ENCODE measurements at places on chromosomes 3 and 15.

DNA sequence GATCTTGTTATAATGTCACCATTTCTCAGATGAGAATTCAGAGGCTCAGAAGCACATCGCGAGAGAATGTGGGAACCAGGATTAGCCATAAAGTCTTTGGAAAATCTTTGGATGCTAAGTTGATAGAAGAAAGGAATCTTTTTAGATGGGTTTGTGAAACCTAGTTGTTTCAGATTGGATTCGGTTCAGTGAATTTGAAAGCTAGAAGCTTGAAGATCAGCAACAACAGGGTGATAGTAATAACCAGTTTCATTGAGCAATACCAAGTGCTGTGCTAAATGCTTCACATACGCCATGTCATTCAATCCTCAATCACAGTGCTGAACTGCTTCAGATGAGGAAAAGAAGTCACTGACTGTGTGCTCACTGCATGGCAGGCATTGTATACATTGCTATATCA, 47.4 kb upstream of the MITF start:
- H3K4me1 ChIP-seq: no peaks in the 10 kb centered on the region
- no peak overlapping the region for H3K4me3 ChIP-seq
- H3K27ac ChIP-seq: no peak overlapping the region
- H3K36me3 ChIP-seq: no peaks in the 10 kb centered on the region
- no peaks in the 10 kb centered on the region for H3K27me3 ChIP-seq

GRCh38 chr15:41154412-41154811, 38.3 kb upstream of the INO80 start:
- no peak for DNase-seq
- H3K36me3 ChIP-seq: no peaks in the 10 kb centered on the region
- H3K27ac ChIP-seq: no peak overlapping the region
- no peaks in the 10 kb centered on the region for H3K4me1 ChIP-seq
- no peak overlapping the region for H3K4me3 ChIP-seq

DNA sequence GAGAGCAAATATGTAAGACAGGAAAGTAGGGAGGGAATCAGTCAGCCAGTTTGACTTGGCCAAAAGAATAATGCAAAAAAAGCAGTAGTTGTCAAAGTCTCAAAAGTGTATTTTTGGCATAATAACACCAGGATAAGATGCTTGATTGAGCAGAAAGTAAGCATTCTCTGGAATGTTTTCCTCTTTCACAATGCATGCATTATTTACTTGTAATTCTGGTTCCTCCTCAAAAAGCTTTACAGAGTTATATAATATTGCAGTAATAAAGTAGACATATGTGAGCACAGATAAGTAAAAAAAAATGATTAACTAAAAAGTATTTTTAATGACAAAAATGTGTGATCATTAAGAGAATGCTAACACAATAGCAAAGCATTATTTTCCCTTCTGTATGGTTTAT, 285.9 kb upstream of the BCHE start:
- no peaks in the 10 kb centered on the region for H3K4me1 ChIP-seq
- no peak overlapping the region for H3K27ac ChIP-seq
- H3K4me3 ChIP-seq: no peak overlapping the region
- H3K36me3 ChIP-seq: no peaks in the 10 kb centered on the region
- DNase-seq: no peak

- no peaks in the 10 kb centered on the region for H3K4me1 ChIP-seq
- H3K27ac ChIP-seq: no peak overlapping the region
- no peaks in the 10 kb centered on the region for H3K27me3 ChIP-seq
- DNase-seq: no peak
- no peaks in the 10 kb centered on the region for H3K36me3 ChIP-seq
Measured at GRCh38 chr15:73694419-73694818, 10.2 kb downstream of the CD276 start.

- no peaks in the 10 kb centered on the region for H3K27me3 ChIP-seq
- no peak for DNase-seq
- no peaks in the 10 kb centered on the region for H3K36me3 ChIP-seq
- H3K4me3 ChIP-seq: no peak overlapping the region
Measured at GRCh38 chr3:142915636-142916035, 26.8 kb upstream of the PCOLCE2 start.

- H3K4me3 ChIP-seq: no peak overlapping the region
- DNase-seq: no peak
- H3K36me3 ChIP-seq: no peaks in the 10 kb centered on the region
- H3K27me3 ChIP-seq: no peaks in the 10 kb centered on the region
- no peak overlapping the region for H3K27ac ChIP-seq
Measured at GRCh38 chr15:65903296-65904073, 34.2 kb downstream of the RAB11A start.

- no peak overlapping the region for H3K4me3 ChIP-seq
- H3K27me3 ChIP-seq: no peaks in the 10 kb centered on the region
- H3K27ac ChIP-seq: no peak overlapping the region
- no peaks in the 10 kb centered on the region for H3K4me1 ChIP-seq
- no peaks in the 10 kb centered on the region for H3K36me3 ChIP-seq
Measured at GRCh38 chr3:194570235-194570634, 63.0 kb downstream of the TMEM44 start.

DNA sequence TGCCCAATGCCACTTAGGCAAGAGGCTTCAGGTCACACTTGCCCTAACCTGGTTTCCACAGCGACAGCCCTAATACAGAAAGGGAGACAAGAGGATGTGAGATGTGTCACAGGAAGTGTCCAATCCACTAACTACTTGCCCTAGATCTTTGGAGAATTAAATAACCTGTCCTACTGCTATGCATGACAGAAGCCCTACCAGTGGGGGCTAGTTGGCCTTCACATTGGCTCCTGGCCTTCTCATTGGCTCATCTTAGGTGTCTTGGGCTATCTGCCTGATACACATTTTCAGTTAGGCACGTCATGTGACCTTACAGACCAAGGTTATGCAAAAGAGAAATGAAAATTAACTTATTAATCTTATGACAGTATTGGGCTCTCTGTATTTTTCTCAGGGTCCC, 449.9 kb downstream of the FHIT start:
- no peaks in the 10 kb centered on the region for H3K36me3 ChIP-seq
- H3K4me1 ChIP-seq: no peaks in the 10 kb centered on the region

DNA sequence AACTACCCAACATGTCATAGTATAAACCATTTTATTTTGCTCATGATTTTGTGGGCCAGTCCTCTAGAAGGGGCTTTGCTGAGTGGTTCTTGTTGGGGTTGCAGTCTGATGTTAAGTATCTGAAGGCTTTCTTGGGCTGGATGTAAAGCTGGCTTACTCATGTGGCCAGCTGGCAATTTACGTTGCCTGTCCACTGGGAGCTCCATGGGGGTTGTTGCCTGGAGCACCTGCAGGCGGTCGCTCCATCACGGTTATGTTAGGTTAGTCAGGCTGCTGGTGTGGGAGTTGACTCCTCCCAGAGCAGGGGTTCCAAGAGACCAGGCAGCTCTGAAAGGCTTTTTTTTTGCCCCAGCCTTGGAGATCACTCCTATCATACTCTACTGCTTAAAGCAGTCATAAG, 98.1 kb downstream of the NR1D2 start:
- peak overlapping the region; percentile 6 for H3K27ac ChIP-seq
- no peaks in the 10 kb centered on the region for H3K4me1 ChIP-seq
- H3K4me3 ChIP-seq: no peak overlapping the region
- no peaks in the 10 kb centered on the region for H3K27me3 ChIP-seq
- H3K36me3 ChIP-seq: no peaks in the 10 kb centered on the region
- DNase-seq: no peak

DNA sequence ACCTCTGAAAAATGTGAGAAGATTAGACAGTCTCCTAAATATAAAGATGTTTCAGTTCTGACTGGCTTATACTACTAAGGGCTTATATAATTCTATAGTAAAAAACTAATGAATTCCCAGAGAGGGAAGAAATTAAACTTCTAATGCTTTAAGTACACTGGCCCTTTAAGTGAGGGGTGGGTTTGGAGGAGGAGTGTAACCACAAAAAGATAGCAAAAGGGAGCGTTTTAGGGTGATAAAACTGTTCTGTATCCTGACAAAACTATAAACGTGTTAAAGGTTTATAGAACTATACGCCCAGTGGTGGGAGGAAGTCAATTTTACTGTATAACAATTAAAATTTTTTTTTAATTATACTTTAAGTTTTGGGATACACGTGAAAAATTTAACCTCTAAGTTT, 45.8 kb downstream of the CEP152 start:
- no peak overlapping the region for H3K27ac ChIP-seq
- H3K4me1 ChIP-seq: no peaks in the 10 kb centered on the region
- H3K36me3 ChIP-seq: no peaks in the 10 kb centered on the region
- no peak overlapping the region for H3K4me3 ChIP-seq

GRCh38 chr3:27826448-27826847, 104.3 kb upstream of the EOMES start:
- no peak overlapping the region for H3K27ac ChIP-seq
- H3K36me3 ChIP-seq: no peaks in the 10 kb centered on the region
- H3K4me3 ChIP-seq: no peak overlapping the region
- no peaks in the 10 kb centered on the region for H3K27me3 ChIP-seq
- DNase-seq: no peak

GRCh38 chr3:96996009-96996408, 181.6 kb downstream of the EPHA6 start:
- H3K4me1 ChIP-seq: no peaks in the 10 kb centered on the region
- no peak overlapping the region for H3K4me3 ChIP-seq
- no peak overlapping the region for H3K27ac ChIP-seq
- no peaks in the 10 kb centered on the region for H3K36me3 ChIP-seq
- H3K27me3 ChIP-seq: no peaks in the 10 kb centered on the region

- no peak overlapping the region for H3K4me3 ChIP-seq
- DNase-seq: no peak
- H3K27me3 ChIP-seq: no peaks in the 10 kb centered on the region
- H3K4me1 ChIP-seq: no peaks in the 10 kb centered on the region
Measured at GRCh38 chr15:35071106-35071505, 14.0 kb downstream of the NANOGP8 start.

GRCh38 chr15:88874684-88875083, 20.7 kb downstream of the HAPLN3 start:
- H3K4me1 ChIP-seq: no peaks in the 10 kb centered on the region
- H3K4me3 ChIP-seq: no peak overlapping the region
- no peak for DNase-seq
- H3K27ac ChIP-seq: no peak overlapping the region
- no peaks in the 10 kb centered on the region for H3K36me3 ChIP-seq

- no peaks in the 10 kb centered on the region for H3K27me3 ChIP-seq
- H3K4me3 ChIP-seq: no peak overlapping the region
- no peaks in the 10 kb centered on the region for H3K4me1 ChIP-seq
- no peaks in the 10 kb centered on the region for H3K36me3 ChIP-seq
- H3K27ac ChIP-seq: no peak overlapping the region
- no peak for DNase-seq
Measured at GRCh38 chr3:127899200-127899599, 15.8 kb upstream of the KBTBD12 start.

DNA sequence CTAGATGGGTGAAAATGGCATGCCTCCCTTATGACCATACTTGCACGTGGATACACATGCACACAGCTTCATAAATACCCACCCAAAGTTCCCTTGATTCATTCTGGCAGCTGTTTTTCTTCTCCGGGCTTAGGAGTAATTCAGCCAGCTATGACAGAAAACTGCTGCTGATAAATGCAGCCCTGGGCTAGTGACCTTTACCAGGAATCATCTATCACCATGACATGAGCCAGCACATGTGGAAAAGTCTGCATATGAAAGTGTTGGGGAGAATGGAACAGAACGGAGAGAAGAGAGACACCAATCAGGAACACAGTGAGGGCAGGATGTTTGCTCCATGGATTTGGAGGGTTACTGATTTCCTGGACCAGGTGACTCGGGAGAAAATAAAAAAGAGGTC, 706.3 kb downstream of the PDCD6IP start:
- H3K4me3 ChIP-seq: no peak overlapping the region
- no peaks in the 10 kb centered on the region for H3K36me3 ChIP-seq
- no peaks in the 10 kb centered on the region for H3K27me3 ChIP-seq

DNA sequence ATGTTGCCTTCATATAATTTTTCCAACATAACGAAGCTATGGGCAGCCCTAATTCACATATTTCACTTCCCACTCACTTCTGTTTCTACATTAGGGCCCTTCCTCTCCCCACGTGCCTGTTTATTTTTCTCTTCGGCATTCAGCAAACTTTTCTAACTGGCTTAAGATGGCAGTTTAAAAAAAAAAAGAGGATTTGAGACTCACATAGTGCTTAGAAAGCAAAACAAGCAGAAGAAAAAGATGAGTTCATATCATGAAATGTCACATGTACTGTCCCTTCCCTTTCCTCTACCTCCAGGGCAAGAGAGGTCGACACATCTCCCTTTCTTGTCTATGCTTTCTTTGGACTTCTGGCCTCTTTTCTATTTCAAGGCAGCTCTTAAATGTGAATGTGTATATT, 30.6 kb downstream of the SLC49A4 start:
- no peaks in the 10 kb centered on the region for H3K4me1 ChIP-seq
- no peaks in the 10 kb centered on the region for H3K27me3 ChIP-seq
- no peak overlapping the region for H3K4me3 ChIP-seq
- H3K27ac ChIP-seq: no peak overlapping the region
- DNase-seq: no peak

GRCh38 chr3:94184781-94185180, 121.9 kb downstream of the NSUN3 start:
- no peak for DNase-seq
- H3K4me3 ChIP-seq: no peak overlapping the region
- no peaks in the 10 kb centered on the region for H3K27me3 ChIP-seq
- no peak overlapping the region for H3K27ac ChIP-seq
- H3K36me3 ChIP-seq: no peaks in the 10 kb centered on the region
- H3K4me1 ChIP-seq: no peaks in the 10 kb centered on the region

GRCh38 chr3:183958775-183959174, 58.9 kb downstream of the ABCC5 start:
- H3K27me3 ChIP-seq: no peaks in the 10 kb centered on the region
- H3K4me1 ChIP-seq: no peaks in the 10 kb centered on the region
- peak; percentile 34 for DNase-seq
- no peak overlapping the region for H3K4me3 ChIP-seq

DNA sequence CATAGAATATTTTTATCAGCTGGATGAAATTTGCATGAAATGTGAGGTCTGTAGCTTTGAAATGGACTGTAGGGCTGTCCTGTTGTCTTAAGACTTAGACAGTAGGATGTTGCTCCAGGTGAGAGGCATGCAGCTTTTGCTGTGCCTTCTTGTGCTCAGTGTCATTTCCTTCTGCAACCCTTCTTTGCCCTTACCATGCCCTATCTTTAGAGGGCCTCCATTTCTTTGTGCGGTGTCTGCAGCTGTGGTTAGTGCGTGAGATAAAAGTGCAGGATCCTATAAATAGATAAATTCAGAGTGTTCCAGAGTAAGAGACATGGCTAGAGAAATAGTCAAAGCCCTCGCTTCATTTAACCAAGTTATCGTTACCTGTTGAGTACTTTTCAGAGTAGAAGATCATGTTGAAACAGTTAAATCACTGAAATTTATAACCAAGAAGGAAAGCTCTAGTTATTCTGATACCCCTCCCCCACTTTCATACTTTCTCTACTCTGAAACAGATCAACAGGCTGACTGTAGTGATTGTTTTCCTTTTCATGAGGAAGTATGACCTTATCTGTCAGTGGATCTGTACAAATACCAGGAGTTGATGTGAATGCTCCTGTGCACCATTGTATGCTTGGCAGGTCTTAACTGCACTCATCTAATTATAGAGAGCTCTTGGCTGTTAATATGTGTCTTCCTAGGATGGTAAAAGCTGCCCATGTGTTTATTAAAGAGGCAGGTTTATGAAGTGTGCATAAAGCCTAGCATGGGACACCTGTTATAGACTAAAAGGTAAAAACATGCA, 18.2 kb downstream of the EIF3J start:
- DNase-seq: no peak
- H3K36me3 ChIP-seq: peaks cover 26% of the 10 kb centered on the region
- H3K4me3 ChIP-seq: no peak overlapping the region
- no peaks in the 10 kb centered on the region for H3K4me1 ChIP-seq
- no peak overlapping the region for H3K27ac ChIP-seq

Data from colonic mucosa (tissue), 4 donors.